ENCODE measurements at places on chromosomes 7 and 10. TPM values are rescaled to one million over a fixed set of nuclear protein-coding genes. Genes with fewer than 3 reads are reported as not detected.

DNA sequence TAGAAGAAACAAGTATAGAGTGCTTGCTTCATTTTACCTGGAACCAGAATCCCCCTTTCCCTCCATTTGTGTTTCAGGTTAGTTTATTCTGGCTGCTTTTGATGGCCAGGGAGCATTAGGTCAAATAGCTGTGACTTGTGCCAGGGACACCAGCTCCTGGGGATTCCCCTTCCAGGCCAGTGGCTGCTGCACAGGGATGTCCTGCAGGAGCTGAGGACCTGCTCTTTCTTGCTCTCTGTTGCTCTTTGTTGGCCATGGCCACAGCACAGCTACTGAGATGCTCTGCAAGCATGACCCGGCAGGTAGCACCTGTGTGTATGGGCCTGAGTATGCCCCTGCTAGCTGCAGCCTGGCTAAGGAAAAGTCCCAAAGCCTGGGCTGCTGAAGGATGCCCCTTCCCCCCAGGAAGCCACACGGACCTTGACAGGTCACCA lies 208.9 kb downstream of the EBF3 start:
- no peak for DNase-seq
- H3K27ac ChIP-seq = no peak overlapping the region
- H3K27me3 ChIP-seq = no peaks in the 10 kb centered on the region

DNA sequence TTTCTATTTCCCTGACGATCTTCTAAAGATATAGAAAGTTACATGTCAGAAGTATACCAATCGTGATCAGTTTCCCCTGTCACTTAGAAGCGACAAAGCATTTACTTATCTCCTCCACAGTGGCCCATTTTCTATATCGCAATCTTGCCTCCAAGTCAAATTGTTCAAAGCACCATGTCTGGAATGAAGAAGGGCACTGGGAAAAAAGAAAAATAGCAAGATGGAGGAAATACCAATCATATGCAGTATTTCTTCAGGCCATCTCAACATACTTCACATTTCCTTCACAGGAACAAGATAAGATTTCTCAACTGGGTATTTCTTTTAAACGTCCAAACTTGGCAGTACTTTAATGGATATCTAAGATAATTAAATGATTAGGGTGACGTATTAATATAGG lies 63.3 kb upstream of the IL6 start:
- H3K4me3 ChIP-seq = no peak overlapping the region
- peaks cover 7% of the 10 kb centered on the region for H3K4me1 ChIP-seq
- no peak overlapping the region for H3K27ac ChIP-seq
- H3K36me3 ChIP-seq = no peaks in the 10 kb centered on the region
- DNase-seq = no peak

GRCh38 chr7:107147464-107148393 lies 21.1 kb upstream of the HBP1 start:
- no peaks in the 10 kb centered on the region for H3K27me3 ChIP-seq
- H3K27ac ChIP-seq = no peak overlapping the region
- H3K4me1 ChIP-seq = peaks cover 9% of the 10 kb centered on the region
- no peaks in the 10 kb centered on the region for H3K36me3 ChIP-seq
- no peak overlapping the region for H3K4me3 ChIP-seq
- no peak for DNase-seq

The OIT3 gene
- 0.09 TPM for total RNA-seq

The RAMP3 gene
- not detected for total RNA-seq

All from neural crest cell (in vitro differentiated cells).